Ammon's horn (tissue), 1 donor: ENCODE measurements at places on chromosomes 16 and 17.

- no peak for DNase-seq
Observed at GRCh38 chr16:13189250-13189649, 287.9 kb downstream of the SHISA9 start.

DNA sequence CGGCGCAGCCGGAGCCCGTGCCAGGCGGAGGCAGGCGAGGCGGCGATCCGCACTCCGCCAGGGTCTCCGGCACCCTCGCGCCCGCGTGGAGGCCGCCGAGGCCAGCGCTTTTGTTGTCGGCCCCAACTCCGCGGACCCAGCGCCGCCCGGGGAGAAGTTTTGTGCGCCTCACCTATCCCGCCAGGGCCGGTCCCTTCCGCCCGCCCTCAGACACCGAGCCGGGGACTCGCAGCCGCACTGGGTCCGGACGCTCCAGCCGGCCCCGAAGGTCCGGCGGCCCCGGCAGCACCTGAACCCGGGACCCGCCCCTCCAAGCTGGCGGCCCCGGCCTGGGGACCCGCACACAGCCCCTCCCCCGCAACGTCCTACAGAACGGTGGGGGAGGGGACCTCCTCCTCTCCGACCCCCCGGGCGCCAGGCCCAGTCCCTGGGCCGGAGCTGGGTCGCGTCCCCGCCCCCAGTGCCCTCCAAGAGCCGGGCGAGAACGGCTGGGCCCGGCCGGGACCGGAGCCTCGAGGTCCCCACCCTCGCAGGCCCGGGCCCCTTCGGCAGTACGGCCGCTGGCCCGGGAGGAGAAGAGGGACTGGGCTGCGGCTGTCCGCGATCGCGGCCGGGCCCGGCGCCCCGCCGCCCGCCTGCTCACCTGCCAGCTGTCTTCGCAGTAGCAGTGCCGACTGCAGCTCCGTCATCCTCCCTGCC lies 698 bp downstream of the UBE2G1 start:
- peak; percentile 11 for DNase-seq

GRCh38 chr17:47318197-47318918 lies 5.4 kb upstream of the EFCAB13 start:
- no peak for DNase-seq

DNA sequence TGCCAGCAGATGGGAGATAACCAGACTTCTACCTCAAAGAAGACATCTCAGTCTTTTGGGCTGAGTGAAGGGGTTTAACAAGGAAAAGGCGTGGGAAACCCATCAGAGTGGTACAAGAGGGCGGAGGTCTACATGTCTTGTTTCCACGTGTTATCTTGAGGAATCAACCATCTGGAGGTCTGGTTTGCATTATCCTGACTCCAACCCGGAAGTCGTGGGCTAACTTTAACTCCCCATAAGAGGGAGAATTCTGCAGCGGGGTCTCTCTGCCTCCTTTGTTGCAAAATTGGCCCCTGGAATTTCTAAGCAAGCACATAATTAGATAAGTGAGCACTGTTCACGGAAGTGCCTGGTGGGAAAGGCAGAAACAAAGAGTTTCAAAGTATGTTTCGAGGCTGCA lies 398.7 kb upstream of the C16orf82 start:
- DNase-seq: no peak

DNA sequence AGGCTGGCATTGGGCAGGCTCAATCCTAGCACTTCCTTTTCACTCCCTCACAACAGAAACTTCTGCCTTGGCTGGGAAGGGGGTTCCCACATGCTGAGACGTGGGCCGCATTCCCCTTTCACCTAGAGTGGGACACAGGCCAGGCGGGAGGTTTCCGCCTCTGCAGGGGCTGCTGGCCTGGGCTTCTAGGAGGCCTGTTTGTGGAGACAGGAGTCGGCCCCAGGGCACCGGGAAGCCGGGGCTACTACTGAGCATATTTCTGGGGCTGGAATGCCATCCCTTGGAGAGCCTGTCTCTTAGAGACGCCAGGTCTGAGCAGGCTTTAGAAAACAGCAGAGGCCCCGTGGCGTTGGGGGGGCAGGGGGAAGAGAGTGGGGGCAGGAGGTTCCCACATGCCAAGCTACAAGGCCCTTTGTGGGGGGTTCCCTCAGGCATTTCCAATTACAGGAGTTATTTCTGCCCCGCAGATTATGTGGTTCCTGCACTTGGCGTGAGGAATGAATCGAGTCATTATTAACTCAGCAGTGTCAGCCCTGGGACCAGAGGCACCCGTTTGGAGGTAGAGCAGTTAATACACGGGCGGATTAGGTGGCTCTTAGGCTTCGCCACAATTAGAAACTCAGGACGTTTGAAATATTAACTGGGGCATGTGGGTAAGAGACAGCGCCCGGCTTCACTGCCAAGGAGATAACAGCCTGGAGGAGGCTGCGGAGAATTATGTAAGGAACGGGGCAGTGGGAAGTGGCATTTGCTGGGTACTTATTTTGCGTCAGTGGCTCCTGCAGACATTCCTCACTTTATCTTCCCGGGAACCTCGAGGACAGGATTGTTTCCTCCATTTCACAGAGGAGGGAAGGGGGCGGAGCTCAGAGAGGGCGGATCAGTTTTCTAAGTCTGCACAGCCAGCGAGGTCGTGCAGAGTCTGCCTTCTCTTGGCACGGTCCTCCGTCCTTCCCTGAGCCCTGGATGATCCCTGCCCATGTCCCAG lies 162.5 kb downstream of the MAF start:
- peak; percentile 65 for DNase-seq

DNA sequence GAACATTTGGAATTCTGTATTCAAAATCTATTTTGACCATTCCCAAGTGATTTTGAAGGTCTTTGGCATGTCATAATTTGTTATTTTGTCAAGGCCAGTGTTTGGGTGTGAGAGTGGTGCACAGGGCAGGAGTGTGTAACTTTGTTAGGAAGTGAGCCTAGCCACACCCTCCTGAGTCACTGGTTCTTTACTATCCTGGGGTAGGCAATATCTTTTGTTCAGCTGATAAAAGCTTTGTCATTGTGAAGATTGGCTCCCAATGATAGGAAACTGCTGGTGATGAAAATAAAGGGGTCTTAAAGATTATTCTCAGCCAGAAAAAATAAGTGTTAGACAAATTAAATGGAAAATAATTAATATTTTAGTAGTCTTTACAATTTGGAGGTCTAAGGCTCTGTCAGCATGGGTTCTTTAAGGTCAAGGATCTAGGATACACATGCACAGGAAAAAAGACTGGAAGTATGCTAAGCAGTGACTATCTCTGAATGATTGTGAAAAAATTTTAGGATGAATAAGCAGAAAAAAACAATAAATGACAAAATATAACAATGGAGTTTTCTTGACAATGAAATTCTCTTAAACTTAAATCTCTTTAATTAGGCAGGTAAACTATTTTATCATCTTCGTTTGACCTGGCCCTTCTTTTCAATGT lies 5.1 kb downstream of the UBN1 start:
- no peak for DNase-seq

GRCh38 chr17:40555296-40556190 lies 9.7 kb downstream of the CCR7 start:
- no peak for DNase-seq

- no peak for DNase-seq
Observed at GRCh38 chr16:19911204-19911603, 26.6 kb upstream of the GPRC5B start.

DNA sequence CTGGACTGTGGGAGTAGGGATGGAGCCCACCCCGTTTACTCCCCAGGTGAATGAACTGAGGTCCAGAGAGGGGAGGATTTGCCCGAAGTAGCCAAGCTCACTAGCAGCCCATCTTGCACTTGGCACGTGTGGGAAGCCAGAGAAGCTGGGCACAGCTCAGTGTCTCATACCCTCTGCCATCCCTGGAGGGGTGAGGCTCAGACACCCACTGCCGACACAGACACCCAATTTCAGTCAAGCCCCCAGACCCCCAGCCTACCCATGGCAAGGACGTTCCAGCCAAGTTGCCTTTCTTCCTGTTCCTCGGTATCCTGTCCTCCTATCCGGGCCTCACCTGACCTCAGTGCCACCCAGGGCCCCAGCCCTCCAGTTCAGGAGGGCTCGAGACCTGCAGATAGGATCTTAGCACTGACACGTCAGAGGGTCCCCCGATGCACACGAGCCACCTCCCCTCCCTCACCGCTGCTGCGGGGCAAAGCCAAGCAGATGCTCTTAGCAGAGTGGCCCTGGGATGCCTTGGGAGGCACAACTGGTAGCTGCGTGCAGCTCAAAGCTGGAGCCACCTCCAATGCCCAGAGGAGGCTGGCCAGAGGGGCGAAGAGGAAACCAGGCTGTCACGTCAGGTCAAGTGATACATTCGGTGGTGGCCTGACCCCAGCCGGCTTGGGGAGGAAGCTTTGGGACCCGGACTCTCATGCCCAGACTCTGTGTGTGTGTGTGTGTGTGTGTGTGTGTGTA lies 90.4 kb upstream of the TNRC6C start:
- DNase-seq: no peak

DNA sequence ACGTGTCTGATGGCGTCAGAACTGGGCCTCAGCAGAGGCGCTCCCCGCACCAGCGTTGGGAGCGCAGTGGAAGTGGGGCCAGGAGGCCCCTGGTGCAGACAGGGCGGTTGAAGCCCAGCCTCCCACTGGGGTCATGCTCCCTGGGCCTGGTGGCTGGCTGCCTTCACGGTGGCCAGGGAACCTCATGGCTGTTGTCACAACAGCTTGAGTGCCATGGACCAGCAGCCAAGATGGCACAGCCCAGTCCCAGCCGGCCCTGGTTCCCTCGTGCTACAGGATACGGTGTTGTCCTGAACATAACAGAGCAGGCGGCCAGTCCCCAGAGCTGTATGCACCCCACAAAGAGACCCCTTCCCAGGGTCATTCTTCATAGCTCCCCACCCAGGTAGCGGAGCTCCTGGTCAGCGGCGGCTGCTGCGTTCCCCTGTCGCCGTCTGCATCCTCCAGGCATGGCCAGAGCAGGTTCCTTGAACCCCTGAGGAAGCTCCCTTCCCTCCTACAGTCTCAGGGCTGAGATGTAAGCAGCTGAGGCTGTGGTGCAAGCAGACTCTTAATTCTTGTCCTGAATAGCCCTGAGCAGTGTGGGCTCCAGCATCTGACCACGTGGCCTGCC lies 29.7 kb downstream of the NME3 start:
- DNase-seq: no peak

GRCh38 chr16:29925105-29925756 lies 795 bp downstream of the KCTD13 start:
- peak; percentile 48 for DNase-seq

GRCh38 chr17:81647640-81648012 lies 8.7 kb downstream of the PDE6G start:
- no peak for DNase-seq

DNA sequence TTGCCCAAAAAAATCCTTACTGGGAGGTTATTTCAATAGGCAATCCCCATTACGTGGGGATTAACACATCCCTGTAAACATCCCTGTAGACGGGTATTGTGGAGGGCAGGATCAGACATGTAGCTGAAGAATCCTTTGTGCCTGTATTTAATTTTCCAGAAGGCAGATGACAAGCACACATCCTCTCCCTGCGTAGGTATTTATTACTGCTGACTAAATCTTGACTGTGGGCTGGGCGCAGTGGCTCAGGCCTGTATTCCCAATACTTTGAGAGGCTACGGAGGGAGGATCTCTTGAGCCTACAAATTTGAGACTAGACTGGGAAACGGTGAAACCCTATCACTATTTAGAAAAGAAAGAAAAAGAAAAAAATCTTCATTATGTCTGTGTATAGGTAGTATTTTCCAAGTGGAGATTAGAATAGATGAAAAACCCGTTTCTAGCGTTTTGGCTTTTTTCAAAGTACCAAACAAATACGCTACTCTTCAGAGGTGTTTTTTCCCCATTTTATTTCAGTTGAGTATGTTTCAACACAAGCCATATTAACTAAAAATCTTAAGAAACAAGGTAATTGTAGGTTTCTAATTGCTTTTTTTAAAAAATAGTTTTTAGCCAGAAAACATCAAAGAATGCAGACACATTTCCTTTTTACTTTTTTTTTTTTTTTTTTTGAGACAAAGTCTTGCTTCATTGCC lies 1.5 kb upstream of the MARF1 start:
- DNase-seq: no peak

DNA sequence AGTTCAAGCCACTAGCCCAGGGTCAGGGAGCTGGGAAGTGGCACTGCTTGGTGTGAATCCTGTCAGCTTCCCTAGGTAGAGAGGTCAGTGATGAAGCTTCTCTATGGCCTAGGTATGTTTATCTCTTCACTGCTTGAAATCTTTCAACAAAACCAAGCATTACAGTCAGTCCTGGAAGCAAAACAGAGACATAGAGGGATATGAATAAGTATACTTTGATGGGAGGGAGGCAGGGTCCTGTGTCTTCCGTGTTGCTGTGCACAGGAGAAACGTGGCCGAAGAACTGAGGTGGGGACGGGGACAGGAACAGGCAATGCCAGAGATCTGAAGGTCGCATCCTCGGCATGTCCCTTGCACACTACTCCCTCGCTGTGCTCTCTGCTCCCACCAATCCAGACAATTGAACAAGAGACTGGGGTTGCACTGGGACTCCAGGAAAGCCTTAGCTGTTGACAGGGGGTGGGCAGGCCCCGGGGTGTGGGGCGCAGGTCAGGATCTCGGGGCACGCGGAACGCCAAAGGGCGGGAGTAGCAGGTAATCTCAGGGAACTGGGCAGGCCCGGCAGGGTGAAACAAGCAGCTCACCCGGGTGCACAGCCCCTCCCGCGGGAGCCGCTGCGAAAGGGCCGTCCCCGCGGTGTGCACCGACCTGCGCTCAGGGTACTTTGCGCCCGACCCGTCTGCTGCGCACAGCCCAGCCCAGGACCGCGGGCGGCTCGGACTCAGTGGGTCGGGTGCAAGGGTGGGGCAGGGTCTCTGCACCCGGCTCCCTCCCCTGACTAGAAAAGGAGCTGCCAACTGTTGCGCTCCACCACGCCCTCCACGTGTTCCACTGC lies at the start of gene MT1H:
Gene MT1H (plus strand): TSS at position 810 of the 835 bp plus-strand sequence. CDS start 71 bp downstream, outside the sequence.
- DNase-seq: no peak

DNA sequence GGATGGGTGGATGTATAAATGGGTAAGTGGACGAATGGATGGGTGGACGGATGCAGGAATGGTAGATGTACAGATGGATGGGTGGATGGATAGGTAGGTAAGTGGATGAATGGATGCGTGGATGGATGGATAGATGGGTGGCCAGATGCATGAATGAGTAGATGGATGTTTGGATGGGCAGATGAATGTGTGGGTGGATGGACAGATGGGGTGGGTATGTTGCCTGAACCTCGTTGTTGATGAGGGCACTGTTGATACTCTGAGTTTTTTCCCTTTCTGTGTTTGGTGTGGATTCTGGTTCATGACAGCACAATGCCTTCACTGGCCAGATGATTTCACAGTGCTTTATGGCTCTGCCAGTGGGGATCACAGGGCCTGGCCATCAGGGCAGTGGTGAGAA lies 208.3 kb downstream of the NPIPB11 start:
- DNase-seq: no peak

- no peak for DNase-seq
Observed at GRCh38 chr17:27386206-27387075, 69.8 kb upstream of the KSR1 start.

DNA sequence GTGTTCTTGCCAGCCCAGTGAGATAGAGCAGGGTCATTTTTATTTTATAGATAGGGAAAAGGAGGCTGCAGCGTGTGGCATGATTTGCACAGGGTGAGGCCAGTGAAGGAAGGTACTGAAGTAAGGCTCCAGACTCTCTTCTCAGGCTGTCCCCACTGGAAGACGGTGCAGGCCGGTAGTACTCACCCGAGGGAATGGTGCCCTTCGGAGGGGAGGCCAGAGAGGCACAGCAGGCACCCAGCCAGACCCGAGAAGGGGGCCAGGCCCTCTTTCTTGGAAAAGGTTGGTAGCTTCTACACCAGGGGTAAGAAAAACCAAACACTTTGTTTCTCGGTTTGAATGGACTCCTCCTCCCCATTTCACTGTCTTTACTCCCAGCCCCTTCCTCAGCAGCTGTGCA lies 288 bp downstream of the ANKRD40CL start:
- DNase-seq: no peak

GRCh38 chr17:65277576-65277975 lies 140.4 kb downstream of the RGS9 start:
- no peak for DNase-seq

GRCh38 chr16:88640498-88641247 lies 2.3 kb downstream of the IL17C start:
- DNase-seq: no peak
